ENCODE measurements at places on chromosomes 2 and 18. TPM values are rescaled to one million over a fixed set of nuclear protein-coding genes. Genes with fewer than 3 reads are reported as not detected.

Gene SMAD4
- total RNA-seq = 64.5 TPM

Gene NYAP2
- total RNA-seq = 0.02 TPM

Gene RAPH1
- 5.7 TPM for total RNA-seq

Gene RBMS1
- 65.8 TPM for total RNA-seq

Gene LTBP1
- total RNA-seq = 29.1 TPM

Gene SGPP2
- total RNA-seq = 0.20 TPM

Gene MALT1
- total RNA-seq = 11.8 TPM

Data from A549 treated with DMSO at 1 μM for 4 hours (cell line).